ENCODE measurements at places on chromosomes 3 and 15. TPM values are rescaled to one million over a fixed set of nuclear protein-coding genes. Genes with fewer than 3 reads are reported as not detected.
A peak's percentile ranks its signal among the peaks of the same experiment; 100 is the strongest.

ARL8B gene
- total RNA-seq = 69.2 TPM

ITPKA gene
- total RNA-seq = 115 TPM

DNA sequence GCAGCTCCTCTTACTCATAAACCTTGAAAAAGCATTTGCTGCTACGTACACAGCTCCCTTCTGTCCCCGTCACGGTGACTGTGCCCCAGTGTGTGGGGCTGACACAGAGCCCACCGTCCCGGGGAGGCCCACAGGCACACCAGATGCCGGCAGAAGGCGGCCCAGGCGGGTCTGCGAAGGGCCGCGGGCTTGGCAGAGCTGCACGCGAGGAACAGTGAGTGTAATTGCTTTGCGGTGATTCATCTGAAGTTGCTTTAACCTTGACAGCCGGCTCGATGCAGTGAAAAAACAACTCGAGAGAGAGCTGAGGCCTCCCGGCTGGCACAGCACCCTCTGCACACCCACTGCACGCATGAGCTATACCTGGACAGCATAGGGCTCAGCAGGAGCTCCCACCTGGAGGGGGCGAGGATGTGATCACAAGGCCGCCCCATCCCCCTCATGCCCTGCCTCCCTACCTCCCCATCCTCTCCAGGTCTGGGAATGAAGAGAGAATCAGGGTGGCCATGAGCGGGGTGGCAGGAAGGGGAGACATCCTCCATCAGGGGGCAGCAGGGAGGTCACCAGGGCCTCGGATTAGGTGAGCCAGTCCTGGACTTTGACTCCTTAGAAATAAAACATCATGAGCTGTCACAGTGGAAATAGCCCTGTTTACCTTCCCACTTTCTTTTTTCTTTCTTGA, 172.7 kb downstream of the MEGF11 start:
- peak; percentile 43 for DNase-seq

CD86 gene
- total RNA-seq = not detected

GRCh38 chr3:134153761-134154160, 96.9 kb downstream of the RYK start:
- DNase-seq = no peak

DNA sequence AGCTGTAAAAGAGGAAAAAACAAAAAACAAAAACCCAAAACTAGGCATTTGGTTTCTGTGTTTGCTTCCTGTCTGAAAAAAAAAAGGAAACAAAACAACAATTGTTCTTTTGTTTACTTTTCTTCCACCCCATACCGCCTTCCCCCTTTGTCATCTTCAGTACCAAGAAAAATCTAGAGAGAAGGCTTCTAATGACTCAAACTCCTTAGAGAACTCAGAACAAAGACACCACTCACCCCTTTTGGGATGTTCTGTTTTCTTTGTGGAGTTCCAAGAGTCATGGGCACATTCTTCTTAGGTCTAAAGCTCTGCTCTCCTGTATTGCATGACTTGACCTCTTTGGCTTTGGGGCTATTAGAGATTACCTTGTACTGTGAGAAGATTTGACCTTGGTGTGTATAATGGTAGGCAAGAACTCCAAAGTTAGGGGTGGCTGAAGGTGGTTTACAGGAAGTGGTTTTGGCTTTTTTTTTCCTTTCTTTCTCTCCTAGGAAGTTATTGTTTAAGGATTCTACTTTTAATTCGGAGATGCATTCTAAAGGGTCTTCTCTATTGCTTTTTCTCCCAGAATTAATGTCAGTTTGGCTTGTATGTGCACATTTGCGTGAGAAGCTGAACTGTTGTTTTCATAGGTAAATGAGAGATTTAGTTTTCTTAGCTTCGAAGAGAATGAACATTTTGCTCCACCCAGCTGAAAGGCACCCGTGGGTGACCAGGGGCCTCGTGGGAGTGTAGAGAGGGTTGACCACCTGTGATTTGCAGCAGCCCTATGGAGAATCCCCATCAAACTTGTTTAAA, 39.5 kb upstream of the ZBTB20 start:
- no peak for DNase-seq

ARF4 gene
- total RNA-seq = 208 TPM

- no peak for DNase-seq
These were observed 161.8 kb downstream of the EPHB1 start for GRCh38 chr3:134956844-134957243.

USP3 gene
- total RNA-seq = 46.3 TPM

GRCh38 chr3:24929521-24929920, 434.9 kb upstream of the THRB start:
- no peak for DNase-seq

GRCh38 chr3:112013784-112014143, 15.0 kb downstream of the TAGLN3 start:
- no peak for DNase-seq

DNA sequence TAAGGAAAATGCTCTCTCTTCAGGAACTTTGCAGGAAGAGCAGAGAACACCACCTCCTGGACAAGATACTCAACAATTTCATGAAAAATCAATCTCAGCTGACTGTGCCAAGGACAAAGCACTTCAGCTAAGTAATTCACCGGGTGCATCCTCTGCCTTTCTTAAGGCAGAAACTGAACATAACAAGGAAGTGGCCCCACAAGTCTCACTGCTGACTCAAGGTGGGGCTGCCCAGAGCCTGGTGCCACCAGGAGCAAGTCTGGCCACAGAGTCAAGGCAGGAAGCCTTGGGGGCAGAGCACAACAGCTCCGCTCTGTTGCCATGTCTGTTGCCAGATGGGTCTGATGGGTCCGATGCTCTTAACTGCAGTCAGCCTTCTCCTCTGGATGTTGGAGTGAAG, 200.5 kb downstream of the AKAP13 start:
- DNase-seq = no peak

- DNase-seq = no peak
These were observed 285.5 kb upstream of the ICE2 start for GRCh38 chr15:60764408-60764963.

All from kidney epithelial cell (primary cell).